Endothelial cell of coronary artery (primary cell): ENCODE measurements at places on chromosomes 6 and 20. TPM values are rescaled to one million over a fixed set of nuclear protein-coding genes. Genes with fewer than 3 reads are reported as not detected.

The HUS1B gene
- total RNA-seq, result 1.3 and 1.6 TPM in 2 replicates

The POM121L2 gene
- total RNA-seq, result not detected in 2 replicates

The PCK1 gene
- total RNA-seq, result not detected in 2 replicates

The LINC00237 gene
- total RNA-seq, result not detected in 2 replicates

The BNIP5 gene
- not detected in 2 replicates for total RNA-seq

The C6orf58 gene
- 0.18 TPM in 1 of 2 replicates, not detected in the other for total RNA-seq

The EFCAB8 gene
- 0.19 and 0.27 TPM in 2 replicates for total RNA-seq

The GHRH gene
- total RNA-seq, result not detected in 2 replicates

The RAET1L gene
- not detected in 2 replicates for total RNA-seq

The CPNE5 gene
- 11.8 and 15.2 TPM in 2 replicates for total RNA-seq

The SAMD3 gene
- total RNA-seq, result not detected in 2 replicates
